NAMALWA (cell line): ENCODE measurements at places on chromosomes 3 and 15.
A peak's percentile ranks its signal among the peaks of the same experiment; 100 is the strongest.

DNA sequence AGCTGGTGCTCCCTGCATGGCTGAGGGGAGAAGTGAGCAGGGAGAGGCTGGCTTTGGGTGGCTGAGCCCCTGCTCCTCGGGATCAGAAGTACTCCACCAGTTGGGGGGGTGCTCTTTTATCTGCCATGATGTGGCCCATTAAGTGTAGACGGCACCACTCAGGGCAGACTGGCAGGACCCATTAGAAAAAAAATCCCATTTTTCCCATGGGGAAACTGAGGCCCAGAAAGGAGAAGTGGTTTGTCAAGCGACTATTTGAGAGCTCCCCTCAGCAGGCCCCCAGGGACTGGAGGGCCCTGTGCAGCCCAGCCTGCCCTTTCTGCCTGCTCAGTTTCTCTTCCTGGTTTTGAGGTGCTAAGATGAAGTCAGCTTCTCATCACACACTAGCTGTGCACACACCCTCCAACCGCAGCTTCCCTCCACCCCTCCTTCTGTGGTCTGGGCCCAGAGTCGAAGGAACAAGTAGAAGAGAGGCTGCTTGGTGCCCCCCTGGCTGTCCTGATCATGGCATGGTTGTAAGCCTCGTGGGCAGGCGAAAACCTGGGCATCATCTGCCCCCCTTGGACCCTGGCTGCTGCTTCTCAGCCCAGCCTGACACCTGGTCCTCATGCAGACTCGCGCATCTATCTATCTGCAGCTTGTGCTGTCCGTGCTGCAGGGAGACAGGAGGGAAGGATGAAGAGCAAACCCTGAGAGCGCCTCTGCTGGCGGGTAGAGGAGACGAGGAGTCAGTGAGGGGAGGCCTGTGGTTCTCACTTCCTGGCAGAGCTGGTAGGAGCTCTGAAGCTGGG is 5.6 kb downstream of the CSK start:
- peak; percentile 98 for DNase-seq

DNA sequence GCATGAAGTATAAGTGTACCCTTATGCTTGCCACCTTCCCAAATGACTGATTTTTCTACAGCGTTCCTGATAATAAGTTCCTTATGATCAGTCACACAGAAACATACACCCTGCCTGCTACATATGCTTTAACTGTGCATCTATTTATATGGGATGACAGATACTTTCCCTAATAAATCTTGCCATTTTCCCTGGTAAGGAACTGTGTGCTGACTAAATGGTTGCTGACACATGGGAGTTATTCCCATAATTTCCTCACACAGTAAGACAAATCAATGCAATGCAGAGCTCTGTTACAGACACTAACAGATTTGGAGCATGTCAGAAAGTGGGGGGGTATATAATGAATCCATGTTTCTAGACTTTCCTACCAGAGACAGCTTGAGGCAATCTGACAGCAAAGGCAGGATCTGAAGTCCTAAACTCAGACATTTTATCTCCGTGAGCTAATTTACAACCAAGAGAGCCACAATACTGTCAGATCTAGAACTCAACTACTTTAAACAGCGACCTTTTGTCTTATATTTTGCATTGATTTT is 86.9 kb upstream of the TCF12 start:
- DNase-seq: no peak

GRCh38 chr3:99747915-99748314 is 69.7 kb upstream of the CMSS1 start:
- DNase-seq: no peak

DNA sequence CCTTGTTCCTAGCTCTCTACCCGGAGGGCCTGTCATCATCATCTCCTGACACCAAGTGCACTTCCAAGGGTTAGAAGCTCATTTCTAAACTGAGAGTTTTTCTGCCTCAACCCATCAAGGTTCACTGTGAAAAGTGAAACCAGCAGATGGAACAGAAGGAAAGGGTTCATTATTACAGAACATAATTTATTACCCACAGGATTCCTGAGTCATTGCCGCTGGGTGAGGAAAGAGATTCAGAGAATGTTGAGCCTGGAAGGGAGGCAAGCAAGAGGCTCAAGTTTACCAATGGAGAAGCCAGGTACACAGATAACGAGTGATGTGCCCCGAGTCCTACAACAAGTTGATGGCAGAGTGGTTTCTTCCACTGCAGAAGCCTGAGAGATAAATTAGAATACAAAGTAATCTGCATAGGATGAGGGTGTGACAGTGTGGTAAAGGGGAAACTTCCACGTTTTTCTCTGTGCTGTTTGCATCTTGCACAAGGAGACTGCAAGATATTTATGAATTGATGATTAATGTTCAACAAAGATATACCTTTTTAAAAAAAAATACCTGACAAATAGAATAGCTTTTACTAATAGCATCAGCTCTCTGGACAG is 80.5 kb upstream of the SETMAR start:
- DNase-seq: no peak
